ENCODE measurements at places on chromosomes 11 and 22.

DNA sequence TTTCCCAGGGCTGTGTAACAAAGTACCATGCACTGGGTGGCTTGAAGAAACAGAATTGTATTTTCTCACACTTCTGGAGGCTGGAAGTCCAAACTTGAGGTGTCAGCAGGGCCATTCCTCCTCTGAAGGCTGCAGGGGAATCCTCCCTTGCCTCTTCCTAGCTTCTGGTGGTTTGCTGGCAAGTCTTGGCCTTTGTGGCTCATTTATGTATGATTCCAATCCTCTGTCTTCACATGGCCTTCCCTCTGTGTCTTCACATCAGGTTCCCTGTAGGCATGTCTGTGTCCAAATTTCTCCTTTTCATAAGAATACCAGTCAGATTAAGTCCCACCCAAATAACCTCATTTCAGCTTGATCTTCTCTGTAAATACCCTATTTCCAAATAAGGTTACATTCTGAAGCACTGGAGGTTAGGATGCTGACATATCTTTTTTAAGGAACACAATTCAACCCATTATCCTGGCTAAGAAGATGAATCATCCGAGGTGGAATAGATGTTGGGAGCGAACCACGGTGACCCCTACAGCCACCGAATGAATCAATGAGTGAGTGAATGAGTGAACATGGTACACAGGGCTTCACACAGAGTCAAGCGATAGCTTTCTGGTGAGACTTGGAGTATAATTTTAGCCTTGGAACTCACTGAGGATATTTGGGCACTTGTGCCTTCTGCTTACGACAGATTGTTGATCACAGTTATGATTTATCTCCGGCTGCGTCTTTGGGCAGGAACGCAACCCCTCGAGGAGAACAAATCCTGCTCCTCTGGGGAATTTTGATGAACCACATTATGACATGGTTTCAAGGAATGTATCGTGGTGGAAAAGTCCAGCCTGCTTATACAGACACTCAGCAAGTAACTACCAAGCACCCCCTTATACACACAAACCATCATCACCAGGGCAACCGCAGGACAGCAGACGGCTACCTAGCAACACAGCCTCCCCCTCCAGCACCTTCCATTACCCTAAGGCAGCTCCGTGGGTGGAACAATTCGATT is 34.3 kb upstream of the MICAL2 start:
- ATAC-seq = peak; percentile 86

DNA sequence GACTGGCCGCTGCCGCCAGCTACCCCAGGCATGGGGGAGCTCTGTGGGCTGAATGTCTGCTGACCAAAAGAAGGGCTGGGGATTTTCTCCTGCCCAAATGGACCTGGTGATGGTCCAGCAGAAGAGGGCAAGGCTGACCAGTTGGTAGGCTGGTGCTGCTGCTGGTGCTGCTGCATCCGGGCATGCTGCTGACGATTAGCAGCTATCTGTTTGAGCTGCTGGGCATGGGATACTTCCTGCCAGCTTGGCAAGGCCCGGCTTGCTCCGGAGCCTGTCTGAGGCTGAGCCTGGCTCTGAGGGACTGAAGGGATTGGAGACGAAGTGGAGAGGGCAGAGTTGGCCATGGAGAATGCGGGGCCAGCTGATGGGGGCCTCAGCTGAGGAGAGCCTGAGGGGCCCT is 168.6 kb upstream of the MTMR2 start:
- no peak for ATAC-seq

GRCh38 chr11:47436726-47437125 is 10.5 kb upstream of the PSMC3 start:
- no peak for ATAC-seq

GRCh38 chr11:109071712-109072524 is 350.1 kb upstream of the C11orf87 start:
- peak; percentile 65 for ATAC-seq

DNA sequence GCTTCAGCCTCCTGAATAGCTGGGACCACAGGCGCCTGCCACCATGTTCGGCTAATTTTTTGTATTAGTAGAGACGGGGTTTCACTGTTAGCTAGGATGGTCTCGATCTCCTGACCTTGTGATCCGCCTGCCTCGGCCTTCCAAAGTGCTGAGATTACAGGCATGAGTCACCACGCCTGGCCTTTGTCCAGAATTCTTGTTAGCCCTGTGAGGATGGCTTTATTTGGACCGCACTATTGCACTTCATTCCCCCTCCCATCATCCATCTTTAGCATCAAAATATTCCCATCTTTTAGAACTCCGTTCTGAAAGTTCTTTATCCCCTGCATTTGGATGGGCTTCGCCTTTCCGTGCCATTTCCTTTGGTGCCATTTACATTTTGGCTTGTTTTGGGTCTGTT is 2.6 kb downstream of the SAMM50 start:
- ATAC-seq = no peak

DNA sequence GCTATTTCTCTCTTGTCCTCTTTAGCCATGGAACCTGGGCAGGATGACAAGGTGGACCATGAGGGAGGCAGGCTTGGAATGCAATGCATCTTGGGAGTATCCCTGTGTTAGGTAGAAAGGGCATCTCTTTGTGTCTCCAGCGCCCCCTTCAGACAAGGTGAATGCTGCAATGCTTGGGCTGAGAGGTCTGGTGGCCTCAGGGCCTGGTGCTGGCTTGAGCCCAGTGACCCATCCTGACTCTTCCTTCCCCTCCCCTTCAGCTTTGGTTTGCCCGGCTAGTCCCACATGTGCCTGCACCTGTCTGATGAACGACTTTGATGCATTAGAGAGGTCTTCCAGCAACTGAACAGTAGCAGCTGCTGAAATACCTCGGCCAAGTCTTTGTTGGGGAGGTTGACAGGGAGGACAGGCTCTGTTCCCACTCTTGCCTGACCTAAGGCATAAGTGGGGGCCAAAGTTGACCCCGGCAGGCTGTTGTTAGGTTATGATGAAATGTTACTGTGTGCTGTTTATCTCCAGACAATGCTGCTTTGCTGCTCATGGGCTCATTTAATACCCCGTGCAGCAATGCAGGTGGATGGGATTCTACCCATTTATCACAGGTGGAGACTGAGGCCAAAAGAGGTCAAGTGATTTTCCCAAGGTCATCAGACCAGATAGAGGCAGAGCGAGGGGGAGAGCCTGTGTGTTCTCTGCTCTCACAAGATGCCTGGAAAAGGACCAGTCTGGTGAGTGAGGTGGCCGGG is 22.5 kb downstream of the MYO18B start:
- ATAC-seq = no peak

DNA sequence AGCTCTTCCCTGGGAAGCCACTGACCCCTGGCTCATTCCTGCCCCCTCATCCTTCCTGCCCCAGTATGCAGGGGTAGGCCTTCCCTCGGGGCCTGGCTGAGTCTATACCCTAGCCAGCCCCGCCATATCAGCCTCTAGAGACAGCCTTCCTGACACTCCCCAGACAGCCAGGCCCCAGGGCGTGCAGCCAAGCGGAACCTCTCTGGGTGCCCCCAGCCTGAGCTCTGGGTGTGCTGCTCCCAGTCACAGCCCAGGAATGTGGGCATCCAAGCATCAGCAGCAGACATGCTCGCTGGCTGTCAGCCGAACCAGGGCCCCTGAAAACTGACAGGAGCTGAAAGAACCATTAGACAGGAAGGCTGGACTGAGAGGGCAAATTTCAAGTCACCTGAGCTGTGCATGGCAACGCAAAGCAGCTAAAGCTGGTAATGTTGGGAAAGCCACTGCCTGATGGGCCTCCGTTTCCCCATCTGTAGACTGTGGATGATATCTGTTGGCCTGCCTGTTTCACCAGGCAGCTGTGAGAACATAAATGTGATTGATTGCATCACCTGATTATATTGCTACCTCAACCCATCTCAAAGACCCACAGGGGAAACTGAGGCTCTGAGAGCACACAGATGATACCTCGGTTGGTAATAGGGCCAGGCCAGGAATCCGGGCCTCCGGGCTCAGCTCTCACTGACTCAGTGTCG is 93.2 kb downstream of the LRRC32 start:
- ATAC-seq = peak; percentile 98

DNA sequence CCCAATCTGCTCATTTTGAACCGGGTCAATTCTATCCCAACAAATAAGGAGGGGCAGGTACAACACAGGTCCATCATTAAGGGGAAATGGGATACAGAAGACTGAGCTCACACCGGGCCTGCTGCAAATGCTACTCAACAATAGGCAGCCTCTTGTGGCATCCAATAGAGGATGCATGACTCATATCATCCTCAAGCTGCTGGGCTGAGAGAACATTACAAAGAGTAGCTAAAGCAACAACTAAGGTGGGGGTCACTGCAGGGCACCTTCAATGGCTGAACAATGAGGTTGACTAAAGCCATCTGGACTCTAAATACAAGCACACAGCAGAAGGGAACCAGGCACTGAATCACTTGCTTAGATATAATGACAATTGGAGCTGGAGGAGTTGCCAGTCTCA is 130.1 kb upstream of the SYN3 start:
- ATAC-seq = no peak

DNA sequence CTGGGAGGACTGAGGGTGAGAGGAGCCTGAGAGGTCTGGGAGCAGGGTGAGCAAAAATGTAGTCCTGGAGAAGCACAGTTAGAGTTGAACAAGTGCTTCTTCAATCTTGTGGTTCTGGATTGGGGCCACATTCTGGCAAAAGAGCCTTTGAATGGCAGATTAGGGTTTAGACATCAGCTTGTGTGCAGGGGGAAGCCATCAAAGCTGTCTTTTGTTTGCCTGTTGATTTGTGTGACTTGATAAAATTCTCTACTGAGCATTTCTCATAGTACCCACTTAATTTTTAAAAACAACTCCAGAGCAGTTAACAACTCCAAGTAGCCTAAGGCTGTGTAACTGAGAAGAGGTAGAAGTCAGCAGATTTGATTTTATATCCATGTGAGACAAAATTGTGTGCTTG is 166.2 kb downstream of the FAT3 start:
- no peak for ATAC-seq

GRCh38 chr11:78289552-78290292 is 101.0 kb downstream of the USP35 start:
- ATAC-seq = no peak

DNA sequence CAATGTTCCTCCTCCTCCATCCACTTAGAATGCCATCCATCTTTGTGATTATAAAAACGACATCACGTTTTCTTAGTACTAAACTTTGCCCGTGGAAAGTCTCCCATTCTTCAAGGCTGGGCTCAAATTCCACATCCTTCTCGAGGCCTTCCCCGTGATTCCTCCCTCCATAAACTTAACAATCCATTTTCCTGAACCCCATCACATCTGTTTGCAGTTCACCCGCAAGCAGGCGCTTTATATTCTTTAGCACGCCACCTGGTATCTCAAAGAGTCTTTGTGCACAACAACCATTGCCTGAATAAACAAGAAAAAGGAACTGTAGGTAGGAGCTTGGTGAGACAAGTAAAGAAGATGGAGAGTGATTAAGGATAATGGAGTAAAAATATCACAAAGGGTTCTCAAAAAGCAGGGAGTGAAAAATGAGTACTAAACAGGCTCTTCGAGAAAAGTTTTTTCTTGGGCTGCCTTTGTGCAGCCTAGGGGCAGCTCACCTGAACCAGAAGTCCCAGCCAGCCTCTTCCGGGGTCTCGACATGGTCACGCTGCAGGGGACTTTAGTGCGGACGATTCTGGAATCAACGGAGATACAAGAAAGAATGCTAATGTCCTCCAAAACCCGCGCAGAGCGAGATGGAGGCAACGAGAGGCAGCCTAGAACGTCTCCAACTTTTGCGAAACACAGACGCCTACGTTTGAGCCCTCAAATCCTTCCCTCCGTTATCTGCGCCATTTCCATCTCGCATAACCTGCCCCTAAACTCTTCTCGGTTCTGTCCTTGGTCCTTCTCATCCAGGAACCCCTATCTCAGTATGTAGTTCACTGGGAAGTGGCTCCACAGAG is 585 bp downstream of the THYN1 start:
- ATAC-seq = peak; percentile 60

DNA sequence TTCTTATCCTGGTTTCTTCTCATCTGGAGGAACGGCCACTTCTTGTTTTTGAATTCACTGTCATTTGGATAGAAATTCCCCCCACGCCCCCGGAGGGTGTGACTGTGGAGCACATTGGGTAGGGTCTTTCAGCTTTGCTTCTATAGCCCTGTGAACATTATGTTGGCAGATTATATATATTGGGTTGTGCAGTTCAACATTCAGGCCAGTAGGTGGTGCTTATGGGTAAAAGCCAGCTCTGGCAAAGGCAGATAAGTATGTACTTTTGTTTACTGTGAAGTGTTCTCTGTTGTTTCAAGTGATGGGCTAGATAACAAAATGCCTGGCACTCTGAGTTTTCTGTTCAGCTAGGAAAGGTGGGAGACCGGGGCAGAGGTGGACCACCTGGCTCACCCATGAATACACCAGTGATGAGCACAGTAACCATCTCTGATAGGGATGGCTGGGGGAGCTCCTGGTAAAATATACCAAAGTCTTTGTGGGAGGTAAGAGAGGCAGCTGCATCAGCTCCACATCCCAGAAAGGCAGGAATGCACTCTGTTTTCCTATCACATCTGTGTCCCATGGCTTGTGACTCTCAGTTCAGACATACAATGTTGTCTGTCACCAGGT is 1348.2 kb upstream of the RAG2 start:
- ATAC-seq = peak; percentile 71

GRCh38 chr11:5701055-5701577 is 11.5 kb downstream of the TRIM22 start:
- no peak for ATAC-seq

GRCh38 chr22:31818481-31819392 is 64.9 kb downstream of the DEPDC5 start:
- peak; percentile 36 for ATAC-seq

GRCh38 chr22:40610329-40610850 is 26.1 kb downstream of the MRTFA start:
- ATAC-seq = no peak

DNA sequence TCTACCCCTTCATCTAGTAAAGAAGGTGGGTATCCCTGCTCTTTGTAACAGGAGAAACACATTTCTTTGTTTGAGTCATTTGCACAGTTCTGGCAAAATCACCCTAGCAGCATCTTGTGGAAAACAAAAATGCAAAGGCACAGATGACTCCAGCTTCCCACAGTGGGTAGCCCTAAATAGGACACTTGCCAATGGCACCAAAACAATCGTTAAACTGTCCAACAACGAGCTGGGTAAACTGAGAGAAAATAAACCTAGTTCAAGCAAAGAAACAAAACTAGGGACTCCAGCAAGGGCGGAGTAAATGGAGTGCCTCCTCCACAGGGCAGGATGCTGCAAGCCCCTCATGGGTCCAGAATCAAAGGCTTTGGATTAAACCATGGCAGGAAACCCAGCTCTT is 239.5 kb downstream of the NTM start:
- no peak for ATAC-seq

DNA sequence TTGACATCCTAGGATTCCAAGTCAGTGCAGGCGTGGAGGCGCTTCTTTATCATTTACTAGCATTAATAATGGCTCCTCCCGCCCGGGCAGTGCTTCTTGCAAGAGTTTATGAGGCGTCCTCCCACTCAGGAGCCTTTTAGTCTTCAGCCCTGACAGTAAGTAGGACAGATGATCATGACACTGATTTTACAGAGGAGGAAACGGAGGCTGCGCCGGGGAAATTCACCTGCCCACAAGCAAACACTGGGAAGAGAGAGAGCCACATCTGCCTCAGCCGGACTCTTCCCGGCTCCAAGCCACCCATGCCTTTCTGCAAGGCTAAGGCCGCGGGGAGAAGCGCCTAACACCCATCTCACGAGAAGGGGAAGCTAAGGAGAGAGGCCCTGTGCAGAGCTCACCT is 35.9 kb downstream of the KIAA0930 start:
- ATAC-seq = no peak

Data from SK-N-SH treated with all-trans-retinoic acid at 6 μM for 48 hours (cell line).